NCI-H526 treated with DMSO at 0.1 percent for 48 hours (cell line): ENCODE measurements at places on chromosomes 3 and 15.

DNA sequence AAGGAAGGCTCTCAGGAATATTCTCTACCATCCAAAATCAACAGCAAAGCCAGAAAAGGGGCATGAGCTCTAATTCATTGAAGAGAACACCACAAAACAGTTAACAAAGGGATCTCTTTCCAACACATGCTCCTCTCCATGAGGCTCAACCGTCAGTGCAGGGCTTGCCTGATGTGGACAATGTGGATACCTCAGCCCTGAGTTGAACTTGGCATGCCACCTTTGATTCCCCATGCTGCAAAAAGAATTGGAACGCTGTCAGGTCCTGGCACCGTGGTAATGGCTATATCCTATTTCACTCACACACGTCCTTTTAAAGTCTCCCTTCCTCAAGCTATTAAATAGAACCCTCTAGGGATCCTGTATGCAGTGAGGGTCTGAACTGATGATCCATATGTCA is 30.7 kb upstream of the IP6K2 start:
- DNase-seq = no peak

GRCh38 chr3:144948711-144949110 is 977.1 kb downstream of the DIPK2A start:
- no peak for DNase-seq

- DNase-seq = no peak
Measured at GRCh38 chr3:138670407-138670806, 61.8 kb downstream of the FAIM start.

- DNase-seq = no peak
Measured at GRCh38 chr15:91879158-91879557, 25.6 kb downstream of the SLCO3A1 start.

- no peak for DNase-seq
Measured at GRCh38 chr3:122100591-122101463, 45.7 kb downstream of the CD86 start.

- DNase-seq = no peak
Measured at GRCh38 chr15:82944821-82945220, 7.7 kb downstream of the HOMER2 start.

DNA sequence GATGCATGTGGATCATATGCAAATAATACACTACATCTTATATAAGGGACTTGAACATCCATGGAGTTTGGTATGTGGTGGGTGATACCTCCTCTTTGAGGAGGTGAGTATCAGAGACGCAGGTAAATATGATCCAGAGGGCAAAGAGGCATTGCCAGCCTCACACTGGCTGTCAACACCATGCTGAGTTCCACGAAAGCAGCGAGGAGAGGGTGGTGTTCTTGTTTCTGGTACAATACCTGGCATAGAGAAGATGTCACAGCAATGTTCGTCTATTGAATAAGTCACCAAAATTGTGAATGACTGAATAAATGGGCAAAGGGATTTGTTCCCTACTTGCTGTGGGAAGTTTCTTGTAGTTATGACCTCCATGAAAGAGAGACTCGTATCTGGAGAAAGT is 182.2 kb downstream of the SNRPN start:
- no peak for DNase-seq

DNA sequence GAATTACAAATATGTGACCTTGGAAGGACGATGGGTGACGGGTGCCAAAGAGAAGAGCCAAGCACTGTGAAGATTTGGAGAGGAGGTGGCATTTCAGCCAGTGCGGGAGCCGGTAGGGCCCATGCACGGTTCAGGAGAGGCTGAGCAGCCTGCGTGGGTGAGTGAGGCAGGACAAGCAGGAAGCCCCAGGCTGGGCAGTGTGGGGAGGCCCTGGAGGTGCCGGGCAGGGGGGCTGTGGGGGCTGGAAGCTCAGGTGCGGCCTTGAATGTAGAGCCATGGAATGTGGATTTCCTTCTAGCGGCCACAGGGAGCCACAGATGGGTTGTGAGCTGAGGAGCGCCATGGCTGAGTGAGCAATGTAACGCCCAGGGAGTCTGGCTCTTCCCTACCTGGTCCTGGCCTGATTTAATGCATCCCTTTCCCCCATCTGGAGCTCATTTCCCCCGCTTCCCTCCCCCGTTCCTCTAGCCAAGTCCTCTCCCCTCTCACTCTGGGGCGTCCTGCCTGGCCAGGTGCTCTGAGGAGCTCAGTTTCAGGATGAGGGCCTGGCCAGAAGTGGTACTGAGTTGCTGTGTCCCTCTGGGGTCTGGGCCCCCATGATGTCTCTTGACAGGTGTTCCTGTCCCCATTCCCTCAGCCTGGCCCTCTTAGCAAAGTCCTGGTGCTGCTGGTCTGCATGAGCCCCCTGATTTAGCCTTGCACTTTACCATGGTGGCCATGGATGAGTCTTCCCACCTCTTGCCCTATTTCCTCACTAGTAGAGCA is 41.8 kb upstream of the IQSEC1 start:
- no peak for DNase-seq

DNA sequence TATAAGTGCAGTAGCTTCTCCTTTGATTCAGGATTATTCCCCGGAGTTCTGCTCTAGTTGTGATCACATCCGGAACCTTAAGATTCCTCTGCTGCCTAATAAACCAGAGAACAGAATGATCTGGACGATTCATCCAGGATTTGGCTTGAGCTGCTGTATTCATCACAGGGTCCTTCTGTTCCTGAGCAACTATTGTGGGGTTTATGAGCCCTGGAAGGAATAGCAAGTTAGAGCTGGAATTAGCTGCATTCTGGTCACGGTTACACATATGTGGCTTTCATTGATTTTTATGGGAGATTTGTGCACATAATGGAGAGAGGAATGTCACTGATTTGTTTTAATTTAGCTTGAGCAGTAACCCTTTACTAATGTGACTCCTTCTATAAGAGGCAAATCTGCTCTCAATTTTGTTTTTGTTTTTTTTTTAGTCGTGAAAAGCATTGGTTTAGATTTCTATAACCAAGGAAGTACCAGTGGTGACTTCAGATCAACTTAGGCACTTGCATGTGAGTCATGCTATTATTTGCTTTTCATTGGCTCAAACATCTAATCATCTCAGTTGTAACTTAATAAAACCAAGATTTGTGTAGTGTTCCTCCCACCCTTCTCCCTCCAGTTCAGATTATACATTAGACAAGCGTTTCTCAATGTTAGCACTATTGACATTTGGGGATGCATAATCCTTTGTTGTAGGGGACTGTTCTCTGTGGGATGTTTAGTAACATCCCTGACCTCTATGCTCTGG is 148.5 kb downstream of the OTOL1 start:
- DNase-seq = no peak

- DNase-seq = no peak
Measured at GRCh38 chr3:30226601-30227151, 379.7 kb upstream of the TGFBR2 start.

GRCh38 chr15:52791776-52792175 is 1.6 kb upstream of the ONECUT1 start:
- no peak for DNase-seq

DNA sequence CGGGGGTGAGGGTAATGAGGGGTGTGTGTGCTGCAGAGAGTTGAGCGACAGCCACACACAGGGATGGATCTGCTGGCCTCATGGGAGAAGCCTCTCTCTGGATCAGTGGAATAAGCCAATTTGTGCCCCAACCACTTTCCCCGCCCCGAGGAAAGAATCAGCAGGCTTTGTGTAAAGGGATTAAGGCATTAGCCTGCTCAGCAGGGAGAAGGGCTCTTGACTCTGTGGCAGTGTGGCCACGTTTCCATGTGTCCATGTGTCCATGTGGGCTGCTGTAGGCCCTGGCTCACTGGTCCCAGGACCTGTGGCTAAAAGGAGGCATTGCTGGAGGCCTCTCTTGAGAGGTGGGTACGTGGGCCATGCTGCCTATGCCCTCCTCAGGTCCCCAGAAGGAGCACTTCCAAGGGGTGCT is 104.7 kb downstream of the HMG20A start:
- DNase-seq = no peak

DNA sequence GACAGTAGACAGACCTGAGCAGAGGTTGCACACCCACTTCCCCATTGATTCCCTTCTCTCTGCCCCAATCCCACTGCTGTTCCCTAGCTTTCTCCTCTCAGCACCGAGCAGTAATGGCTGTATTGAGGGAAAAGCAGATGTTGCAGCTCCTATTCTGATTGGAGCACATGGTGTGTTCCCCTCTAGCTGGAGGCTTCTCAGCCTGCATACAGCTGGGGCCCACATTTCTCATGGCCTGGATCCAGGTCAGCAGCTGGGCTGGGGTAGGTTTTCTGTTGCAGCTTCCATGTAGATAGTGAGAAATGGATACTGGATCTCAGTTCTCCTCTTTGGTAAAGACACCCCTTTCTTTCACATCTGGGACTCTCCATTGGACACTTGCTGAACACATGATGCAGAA is 50.1 kb downstream of the RYR3 start:
- no peak for DNase-seq

DNA sequence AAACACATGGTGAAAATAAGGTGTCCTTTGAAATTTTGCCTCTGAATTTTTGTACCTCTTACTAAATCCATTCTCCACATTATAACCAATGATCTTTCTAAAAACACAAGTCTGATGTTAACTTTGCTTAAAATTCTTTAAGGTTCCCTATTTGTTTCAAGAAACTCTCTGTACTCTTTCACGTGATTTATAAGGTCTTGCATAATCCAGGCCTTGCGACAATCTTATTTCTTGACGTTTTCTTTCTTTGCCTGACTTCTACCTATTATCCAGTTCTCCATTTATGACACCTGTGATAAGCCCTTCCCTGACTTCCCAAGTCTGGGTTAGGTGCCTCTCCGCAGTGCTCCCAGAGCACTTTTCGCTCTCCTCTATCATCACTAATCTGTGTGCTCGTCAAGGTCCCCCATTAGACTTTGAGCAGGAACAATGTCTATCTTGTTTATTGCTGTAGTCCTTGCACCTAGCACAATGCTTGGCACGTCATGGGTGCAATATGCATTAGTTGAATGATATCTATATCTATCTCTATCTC is 24.3 kb upstream of the KPNA1 start:
- DNase-seq = no peak

- DNase-seq = no peak
Measured at GRCh38 chr3:194001728-194002459, 134.1 kb upstream of the HES1 start.

- no peak for DNase-seq
Measured at GRCh38 chr3:26920646-26921478, 298.3 kb downstream of the LRRC3B start.

GRCh38 chr3:87494264-87494663 is 217.9 kb upstream of the POU1F1 start:
- no peak for DNase-seq

DNA sequence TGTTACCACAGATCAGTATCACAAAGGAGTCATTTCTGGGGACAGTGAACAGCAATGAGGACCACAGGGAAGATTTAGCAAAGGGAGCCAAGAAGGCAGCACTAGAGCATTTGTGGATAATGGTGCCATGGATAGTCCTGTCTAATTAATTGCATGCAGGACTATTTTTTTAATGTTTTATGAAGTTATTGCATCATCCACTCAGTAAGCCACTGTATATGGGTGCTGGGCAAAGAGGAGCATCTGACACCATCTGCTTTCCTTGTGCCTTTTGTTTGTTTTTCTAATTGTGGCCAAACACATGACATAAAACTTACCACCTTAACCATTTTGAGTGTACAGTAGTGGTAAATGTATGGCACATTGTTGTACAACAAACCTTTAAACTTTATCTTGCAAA is 301.1 kb upstream of the LRRFIP2 start:
- DNase-seq = no peak

DNA sequence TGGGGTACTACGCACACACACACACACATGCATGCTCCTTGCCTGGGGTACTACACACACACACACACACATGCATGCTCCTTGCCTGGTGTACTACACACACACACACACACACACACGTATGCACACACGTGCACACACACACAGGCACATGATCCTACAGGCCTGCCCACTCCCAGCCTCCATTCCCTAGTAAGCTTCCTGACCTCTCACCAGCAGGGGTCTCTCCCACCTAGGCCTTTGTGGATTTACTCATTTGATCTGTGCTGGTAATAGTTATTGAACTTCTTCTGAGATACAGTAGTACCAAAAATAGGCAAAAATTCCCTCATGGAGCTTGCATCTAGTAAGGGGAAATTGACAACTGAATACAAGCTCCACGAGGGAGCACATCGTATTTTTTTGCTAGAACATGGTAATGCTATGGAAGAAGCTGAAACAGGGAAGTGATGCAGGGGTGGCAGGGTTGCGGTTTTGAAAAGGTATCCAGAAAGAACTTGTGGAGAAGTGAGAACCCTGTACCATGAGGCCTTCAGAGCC is 19.1 kb downstream of the TTC21A start:
- DNase-seq = no peak

DNA sequence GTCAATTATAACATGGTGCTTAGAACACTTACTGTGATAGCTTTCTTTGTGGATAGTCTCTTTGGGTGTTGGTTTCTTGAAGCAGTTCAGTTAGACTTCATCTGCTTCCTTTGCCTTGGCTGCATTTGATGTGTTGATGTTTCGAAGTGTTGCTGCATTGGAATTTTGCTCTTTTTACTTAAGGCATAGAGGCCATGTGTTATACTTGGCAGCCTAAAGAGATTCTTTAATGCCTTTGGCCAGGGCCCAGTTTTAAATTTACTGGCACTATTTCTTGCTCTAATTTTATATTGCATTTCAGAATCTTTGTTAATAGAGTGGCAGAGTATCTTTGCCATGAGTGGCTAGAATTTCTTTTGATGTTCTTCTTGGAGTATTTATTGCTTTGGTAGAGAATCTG is 21.2 kb downstream of the NR1D2 start:
- no peak for DNase-seq

- no peak for DNase-seq
Measured at GRCh38 chr3:15443826-15444524, 16.6 kb downstream of the EAF1 start.

DNA sequence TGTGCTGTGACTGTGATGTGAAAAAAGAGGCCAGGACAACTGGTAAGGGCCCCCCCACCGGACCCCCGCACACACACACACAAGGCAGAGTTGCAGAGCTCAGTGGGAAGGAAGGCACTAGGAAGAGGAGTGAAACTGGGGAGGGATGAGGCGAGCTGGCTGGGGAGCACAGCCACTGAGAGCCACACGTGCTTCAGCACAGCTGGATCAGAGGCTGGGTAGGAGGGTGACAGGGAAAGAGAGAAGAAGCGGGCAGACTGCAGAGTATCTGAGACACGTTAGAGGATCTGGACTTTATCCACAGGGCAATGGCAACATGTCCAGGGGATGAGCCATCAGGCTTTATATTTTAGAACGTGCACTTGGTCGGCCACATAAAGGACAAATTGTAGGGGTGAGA is 38.0 kb upstream of the TKT start:
- DNase-seq = no peak

- DNase-seq = no peak
Measured at GRCh38 chr3:8552223-8552762, 50.7 kb downstream of the LMCD1 start.

GRCh38 chr15:79834495-79834894 is 62.3 kb downstream of the MTHFS start:
- no peak for DNase-seq
